GM19239 (cell line): ENCODE measurements at places on chromosomes 1 and 21.

- no peak for DNase-seq
Observed at GRCh38 chr1:79264975-79265818, 258.7 kb upstream of the ADGRL4 start.

DNA sequence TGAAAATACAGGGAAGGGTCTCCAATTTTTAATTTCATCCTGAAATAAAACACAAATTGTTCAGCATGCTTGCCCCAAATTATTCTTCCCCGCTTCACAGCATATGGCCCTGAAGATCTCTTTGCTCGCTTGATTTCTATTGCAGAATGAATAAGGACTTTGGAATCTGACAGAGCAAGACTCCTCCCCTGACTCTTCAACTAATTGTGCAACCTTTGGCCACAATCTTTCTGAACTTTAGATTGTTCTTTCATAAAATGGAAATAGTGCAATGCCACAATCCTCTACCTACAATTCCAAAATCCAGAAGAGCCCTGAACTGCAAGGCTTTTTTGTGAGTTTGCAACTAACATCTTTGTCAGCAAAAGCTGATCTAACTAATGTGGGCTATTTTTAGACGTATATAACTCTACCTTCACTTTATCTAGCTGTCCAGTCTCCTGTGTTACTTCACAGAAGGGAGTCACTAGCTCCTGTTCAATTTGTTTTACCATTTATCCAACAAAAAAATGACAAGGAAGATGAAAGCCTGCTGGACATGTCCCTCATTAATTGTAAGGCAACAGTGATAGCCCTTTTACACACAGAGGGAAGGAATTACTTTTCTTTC is 13.4 kb downstream of the RNASEL start:
- DNase-seq = no peak

DNA sequence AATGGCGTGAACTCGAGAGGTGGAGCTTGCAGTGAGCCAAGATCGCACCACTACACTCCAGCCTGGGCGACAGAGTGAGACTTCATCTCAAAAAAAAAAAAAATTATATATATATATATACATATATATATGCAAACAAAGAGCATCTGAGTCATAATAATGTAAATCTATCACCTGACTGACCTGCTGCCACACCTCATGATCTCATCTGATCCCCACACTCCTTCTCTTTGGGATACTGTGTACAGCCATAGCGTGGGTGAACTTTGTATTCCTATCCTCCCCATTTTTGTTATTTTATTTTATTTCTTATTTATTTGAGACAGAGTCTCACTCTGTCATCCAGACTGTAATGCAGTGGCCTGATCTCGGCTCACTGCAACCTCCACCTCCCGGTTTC is 2.6 kb upstream of the HDAC1 start:
- DNase-seq = no peak

DNA sequence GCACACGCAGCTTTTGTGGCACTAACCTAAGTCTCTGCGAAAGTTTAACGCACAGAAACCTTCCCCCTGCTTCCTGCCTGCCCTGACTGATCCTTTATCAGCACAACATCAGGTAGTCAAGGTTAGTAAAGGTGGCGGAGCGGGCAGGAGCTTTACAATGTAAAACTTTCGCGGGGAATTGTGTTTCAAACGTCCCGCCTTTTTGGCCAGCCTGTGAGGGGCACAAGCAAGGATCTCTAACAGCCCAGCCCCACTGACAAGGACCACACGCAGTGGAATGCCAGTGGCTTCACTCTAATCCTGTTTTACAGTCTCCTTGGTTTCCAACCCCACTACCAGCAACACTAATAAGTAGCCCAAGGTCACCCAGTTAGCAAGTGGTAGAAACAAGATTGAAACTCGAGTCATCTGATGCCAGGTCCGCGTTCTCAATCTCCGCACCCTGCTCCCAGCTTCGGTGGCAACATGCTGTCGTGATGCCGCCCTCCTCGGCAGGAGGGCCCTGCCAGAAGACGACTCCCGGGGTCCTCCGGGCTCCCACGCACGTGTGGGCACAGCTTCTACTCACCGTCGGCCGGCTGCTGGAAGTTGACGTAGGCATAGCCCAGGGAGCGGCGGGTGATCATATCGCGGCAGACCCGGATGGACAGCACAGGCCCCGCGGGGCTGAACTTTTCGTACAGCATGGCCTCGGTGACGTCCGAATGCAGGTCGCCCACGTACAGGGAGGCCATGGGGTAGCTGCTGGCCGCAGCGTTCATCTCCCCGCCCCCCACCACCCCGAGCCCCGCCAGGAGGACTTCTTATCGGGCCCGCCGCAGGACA is 1.2 kb downstream of the PABPC4 start:
- DNase-seq = no peak
